ENCODE measurements at places on chromosomes 3 and 15.

DNA sequence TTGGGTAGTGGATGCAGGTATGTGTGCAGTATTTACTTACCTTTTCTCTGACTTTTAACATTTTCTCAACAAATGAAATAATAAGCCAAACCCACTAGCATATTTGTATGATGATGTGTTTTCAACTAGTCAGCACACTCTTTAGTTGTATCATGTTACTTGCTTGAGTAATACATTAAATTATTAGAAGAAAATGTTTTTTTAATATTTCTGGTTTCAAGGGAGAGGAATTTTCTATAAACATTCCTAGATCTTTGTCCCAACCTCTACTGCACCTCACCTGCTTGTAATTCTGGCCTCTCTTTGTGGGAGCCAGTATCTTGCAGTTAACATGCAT, 161.8 kb upstream of the CBLB start:
- DNase-seq, result no peak

DNA sequence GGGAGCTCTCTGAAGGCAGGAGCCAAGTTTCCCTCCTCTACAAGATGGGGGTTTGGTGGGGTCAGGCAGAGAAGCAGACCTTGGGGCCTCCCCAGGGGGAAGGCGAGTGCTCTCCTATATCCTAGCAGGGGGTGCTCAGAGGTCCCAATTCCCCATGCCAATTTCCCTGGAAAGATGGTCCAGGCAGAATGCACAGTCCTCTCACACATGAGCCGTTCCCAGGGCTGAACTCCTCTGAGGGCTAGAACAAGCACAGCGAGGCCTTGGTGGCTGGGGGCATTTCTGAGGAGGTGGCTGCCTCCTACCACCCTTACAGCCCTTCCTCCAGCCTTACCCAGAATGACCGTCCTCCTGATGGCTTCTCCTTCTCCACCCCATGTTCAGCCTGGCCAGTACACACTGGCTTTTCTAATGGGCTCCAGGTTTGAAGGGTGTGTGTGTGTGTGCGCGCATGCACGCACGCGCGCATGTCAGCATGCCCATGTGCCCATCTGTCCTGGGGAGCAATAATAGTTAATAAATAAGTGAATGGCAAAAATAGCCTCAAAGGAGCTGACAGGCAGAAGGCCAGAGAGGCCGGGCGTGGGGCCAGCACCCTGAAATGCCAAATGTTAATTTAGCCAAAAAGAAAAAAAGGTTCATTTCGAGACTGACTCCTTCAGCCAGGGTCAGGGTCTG, 24.4 kb downstream of the ADCY5 start:
- no peak for DNase-seq

- no peak for DNase-seq
Observed at GRCh38 chr3:106018929-106019550, 150.2 kb upstream of the CBLB start.

DNA sequence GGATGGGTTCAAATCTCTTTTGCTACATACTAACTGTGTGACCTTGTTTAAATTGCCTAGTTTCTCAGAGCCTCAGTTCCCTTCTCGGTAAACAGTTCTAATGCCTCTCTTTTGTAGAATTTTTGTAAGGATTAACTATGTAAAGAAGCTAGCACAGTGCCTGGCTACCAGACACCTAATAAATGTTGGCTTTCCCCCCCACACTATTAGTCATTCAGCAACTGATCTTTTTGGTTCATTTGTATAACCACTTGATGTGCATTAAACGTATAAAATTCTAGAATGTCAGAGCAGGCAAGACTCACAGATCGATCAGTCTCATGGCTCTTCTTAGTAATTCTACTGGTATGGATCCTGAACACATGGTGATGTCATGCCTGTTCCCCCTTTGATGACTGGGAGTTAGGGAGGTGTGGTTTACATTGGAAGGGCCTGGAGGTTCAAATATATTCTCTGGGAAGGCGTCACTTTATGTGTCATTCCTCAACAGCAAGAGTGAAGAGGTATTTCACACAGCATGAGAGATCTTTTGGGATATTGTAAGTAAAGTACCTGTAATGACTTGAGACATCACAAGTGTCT, 6.5 kb downstream of the TAGLN3 start:
- no peak for DNase-seq

- no peak for DNase-seq
Observed at GRCh38 chr15:42456971-42457370, 34.0 kb downstream of the ZNF106 start.

- no peak for DNase-seq
Observed at GRCh38 chr3:81829937-81830336, 68.5 kb upstream of the GBE1 start.

DNA sequence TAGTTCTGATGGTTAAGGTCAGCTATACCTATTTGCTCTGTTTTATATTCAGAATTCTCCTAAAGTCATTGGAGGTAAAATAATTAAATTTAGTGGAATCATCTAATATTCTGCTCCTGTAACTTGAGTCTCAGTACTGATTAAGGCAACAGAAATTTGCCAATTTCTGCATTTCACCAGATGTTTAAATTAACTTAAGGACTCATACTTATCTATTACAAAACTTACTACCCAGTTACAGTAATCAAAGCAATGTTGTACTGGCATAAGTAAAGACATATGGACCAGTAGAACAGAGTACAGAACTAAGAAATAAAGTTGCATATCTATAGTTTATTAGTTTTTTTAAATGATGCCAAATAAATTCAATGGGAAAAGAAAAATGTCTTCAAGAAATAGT, 1043.8 kb downstream of the OTOL1 start:
- DNase-seq, result no peak

- no peak for DNase-seq
Observed at GRCh38 chr15:31577108-31577507, 250.5 kb downstream of the KLF13 start.

- DNase-seq, result no peak
Observed at GRCh38 chr3:61736506-61736905, 175.1 kb downstream of the PTPRG start.

DNA sequence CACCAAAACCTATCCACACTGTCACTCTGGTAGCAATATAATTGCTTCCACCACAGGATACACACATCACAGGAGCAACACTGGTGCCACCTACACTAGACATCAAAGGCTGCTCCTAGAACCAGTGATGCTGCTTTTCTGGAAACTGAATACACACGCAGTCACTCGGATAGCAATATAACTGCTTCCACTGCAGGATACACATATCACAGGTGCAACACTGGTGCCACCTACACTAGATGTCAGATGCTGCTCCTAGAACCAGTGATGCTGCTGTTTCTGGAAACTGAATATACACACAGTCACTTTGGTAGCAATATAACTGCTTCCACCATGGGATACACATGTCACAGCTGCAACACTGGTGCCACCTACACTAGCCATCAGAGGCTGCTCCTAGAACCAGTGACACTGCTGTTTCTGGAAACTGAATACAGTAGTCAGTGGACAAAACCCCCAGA, 6.9 kb upstream of the TNFSF10 start:
- DNase-seq, result peak; percentile 31

DNA sequence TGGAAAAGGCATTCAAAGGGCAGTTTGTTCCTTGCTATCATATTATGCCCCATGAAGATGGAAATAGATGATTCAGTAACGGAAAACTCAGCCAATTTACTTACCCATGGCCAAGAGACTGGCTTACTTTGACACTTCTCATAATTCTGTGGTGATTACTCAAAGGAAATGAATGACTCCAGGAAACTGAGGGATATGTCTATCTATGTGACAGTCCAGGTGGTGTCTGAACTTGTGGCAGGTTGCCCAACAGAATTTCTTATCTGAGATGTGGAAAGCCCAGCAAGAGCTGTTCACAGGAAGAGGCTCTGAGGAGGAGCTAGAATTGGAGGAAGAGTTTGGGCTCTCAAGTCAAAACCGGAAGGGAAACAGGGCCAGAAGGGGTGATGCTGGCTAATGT, 91.2 kb downstream of the KCNAB1 start:
- DNase-seq, result no peak

- no peak for DNase-seq
Observed at GRCh38 chr15:63072809-63073277, 30.3 kb downstream of the TPM1 start.

DNA sequence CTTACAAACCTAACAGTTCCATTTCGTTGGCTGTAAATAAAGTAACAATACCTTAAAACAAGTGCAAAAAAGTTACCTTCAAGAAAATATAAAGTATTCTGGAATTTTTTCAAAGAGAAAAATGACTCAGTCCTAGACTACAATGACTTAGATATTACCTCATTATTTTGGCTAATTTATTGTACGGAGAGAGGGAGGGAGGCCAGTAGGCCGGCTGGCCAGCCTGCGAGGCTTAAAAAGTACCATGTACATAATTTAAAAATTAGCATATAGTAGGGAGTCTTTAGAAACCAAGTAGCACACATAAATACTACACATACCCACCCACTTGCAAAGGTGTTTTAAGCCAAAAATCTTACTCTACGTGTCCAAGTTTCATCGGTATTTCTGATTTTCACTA, 41.9 kb upstream of the MAP4 start:
- DNase-seq, result no peak

DNA sequence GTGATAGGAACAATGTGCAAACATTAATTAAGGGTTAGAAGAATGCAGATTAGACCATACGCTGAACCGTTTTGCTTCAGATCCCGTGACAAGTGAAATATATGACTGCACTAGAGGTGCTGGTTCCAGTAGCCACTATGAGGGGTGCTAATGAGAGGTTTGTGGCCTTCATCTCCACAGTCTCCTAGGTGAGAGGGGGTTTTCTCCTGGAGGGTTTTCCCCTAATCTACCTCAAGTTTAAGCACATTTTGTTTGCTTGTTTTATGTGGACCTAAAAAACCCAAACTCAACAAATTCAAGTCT, 13.7 kb upstream of the SHF start:
- DNase-seq, result no peak

DNA sequence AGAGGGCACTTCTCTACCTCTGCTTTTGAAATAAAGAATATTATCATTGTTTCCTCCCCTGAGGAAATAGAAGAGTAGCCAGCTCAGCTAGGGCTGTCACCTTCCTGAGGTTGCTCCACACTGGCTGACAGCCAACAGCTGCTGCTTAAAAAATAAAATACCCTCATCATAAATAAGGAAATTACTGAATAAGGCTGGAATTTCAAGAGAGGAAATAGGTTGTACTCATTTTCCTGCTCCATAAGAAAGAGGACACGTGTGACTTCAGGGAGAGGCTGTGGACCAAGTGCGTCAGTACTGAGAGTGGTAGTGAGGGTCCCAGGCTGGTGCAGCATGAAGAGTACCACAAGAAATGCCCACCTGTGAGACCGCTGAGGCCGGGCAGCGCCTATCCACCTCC, 8.1 kb upstream of the C2CD4B start:
- no peak for DNase-seq

GRCh38 chr3:125125821-125126245, 70.0 kb upstream of the HEG1 start:
- peak; percentile 68 for DNase-seq

DNA sequence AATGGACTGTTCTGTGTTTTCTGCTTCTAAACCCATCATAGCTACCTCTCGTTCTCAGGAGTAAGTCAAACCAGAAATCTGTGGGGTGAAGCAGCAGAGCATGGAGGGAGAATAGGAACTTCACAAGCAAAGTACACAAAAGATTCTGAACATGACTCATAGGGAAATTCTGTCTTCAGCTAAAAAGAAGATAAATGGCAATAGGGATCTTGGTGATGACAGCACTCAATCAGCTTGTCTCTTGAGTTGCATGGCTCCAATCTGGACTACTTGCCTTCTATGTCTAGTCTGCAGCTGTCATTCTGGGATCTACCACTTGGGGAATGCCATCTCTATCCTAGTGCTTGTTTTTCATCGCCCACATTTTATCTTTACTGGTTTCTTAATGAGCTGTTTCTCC, 13.5 kb upstream of the GRAMD1C start:
- DNase-seq, result no peak

DNA sequence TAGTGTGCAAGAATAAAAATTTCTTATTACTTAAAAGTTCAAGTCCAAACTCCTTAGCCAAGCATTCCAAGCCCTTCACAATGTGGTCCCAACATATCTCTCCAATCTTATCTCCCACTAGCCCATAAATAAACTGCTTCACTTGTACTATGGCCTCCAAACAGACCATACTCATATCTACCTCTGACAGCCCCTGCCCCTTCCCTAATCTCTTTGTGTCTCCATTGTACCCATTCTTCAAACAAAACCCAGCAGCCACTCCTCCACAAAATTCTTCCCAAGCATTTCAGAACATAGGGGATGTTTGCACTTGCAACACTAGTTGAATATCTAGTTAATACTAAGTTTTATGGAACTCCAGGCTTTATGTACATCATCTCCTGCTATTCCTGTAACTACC, 30.5 kb downstream of the LCMT2 start:
- DNase-seq, result no peak

DNA sequence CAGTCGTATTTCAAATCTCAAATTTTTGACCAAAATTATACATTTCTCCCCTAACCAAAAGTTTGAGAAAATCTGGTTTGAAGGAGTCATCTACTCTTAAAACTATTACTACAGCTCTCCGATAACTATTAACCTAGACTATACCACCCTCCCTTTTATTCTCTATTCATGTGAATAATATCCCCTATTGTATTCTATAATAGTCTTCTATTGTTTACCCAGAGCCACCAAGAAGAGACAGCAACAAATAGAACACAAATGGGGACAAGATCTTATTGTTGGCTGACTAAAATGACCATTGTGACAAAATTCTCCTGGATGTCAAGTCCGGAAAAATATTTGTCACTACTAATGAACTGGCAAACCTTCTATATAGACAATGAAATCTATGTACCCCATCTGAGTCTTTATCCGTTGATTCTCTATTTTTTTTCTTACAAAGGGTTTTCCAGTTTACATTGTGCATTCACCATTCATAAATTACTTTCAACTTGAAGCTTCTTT, 618.0 kb downstream of the CADM2 start:
- no peak for DNase-seq

DNA sequence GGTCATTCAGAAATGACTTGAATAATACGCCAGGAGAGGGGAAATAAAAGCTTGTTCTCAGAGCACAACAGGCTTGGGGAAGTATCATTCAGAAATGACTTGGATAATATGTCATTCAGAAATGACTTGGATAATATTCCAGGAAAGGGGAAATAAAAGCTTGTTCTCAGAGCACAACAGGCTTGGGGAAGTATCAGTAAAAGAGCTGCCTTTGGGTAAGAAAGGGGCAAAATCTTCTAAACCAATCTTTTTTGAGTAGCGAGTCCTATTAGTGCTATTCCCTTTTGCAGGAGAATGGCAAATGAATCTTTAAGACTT, 20.9 kb downstream of the GABRR3 start:
- no peak for DNase-seq

GRCh38 chr3:160135851-160136250, 89.4 kb upstream of the C3orf80 start:
- DNase-seq, result no peak

- DNase-seq, result peak; percentile 51
Observed at GRCh38 chr15:68843425-68844311, 23.0 kb upstream of the ANP32A start.

GRCh38 chr3:47036145-47036544, 56.7 kb downstream of the NBEAL2 start:
- DNase-seq, result no peak

All from stimulated activated CD4-positive, alpha-beta T cell treated with anti-CD3 and anti-CD28 coated beads, Interleukin-15, amount 100 ng/mL, for 24 hours (primary cell).